K562 (cell line): ENCODE measurements at places on chromosomes 3 and 15. TPM values are rescaled to one million over a fixed set of nuclear protein-coding genes. Genes with fewer than 3 reads are reported as not detected.

The PROK2 gene
- not detected in 2 replicates for total RNA-seq

The LCTL gene
- total RNA-seq: not detected in 2 replicates

The SERPINI1 gene
- 2.2 and 2.8 TPM in 2 replicates for total RNA-seq

The MKRN2 gene
- 45.5 and 50.1 TPM in 2 replicates for total RNA-seq

The FBXW12 gene
- not detected in 2 replicates for total RNA-seq
